ENCODE measurements at places on chromosomes 4 and X.

DNA sequence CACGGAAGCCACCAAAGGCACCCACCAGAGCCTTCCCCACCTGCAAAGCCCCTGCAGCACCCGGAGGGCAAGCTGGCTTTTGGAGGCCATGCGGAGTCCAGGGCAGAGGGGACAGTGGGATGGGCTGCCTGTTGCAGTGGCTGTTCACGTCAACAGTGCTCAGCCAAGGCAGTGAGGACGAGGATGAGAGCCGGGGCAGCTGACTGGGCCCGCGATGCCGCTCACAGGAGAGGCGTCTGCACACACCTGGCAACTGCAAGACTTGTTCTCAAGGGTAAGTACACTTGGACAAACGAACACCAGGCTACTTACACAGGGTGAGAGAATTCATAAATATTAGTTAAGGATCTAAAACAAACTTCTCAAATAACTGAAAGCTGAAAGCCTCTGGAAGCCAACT, 19.6 kb downstream of the FGFR3 start:
- no peak for DNase-seq

- DNase-seq = no peak
These were observed 7.8 kb upstream of the CNGA2 start for GRCh38 chrX:151726751-151727150.

GRCh38 chr4:1294891-1295290, 5.2 kb downstream of the MAEA start:
- DNase-seq = no peak

- no peak for DNase-seq
These were observed 7.6 kb downstream of the PLXNB3 start for GRCh38 chrX:153771415-153772315.

- DNase-seq = no peak
These were observed 133.7 kb upstream of the IL1RAPL2 start for GRCh38 chrX:104432321-104432720.

DNA sequence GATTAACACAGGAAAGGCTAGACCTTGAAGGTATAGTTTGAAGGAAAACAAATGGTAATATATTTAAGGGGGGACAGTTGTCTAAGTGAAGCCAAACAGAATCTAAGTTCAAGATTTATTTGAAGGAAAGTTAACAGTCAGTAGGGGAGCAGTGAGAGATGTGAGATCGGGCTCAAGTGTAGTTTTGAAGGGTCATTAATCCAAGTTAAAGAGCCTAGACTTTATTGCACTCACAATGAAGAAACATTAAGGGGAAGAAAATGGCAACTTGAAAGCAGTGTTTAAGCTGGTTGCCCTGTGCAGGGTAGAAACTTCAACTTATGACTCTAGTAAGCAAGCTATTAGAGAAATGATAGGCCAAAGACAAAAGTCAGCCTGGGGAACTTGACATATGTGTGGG, 1952.2 kb downstream of the PCDH7 start:
- DNase-seq = no peak

DNA sequence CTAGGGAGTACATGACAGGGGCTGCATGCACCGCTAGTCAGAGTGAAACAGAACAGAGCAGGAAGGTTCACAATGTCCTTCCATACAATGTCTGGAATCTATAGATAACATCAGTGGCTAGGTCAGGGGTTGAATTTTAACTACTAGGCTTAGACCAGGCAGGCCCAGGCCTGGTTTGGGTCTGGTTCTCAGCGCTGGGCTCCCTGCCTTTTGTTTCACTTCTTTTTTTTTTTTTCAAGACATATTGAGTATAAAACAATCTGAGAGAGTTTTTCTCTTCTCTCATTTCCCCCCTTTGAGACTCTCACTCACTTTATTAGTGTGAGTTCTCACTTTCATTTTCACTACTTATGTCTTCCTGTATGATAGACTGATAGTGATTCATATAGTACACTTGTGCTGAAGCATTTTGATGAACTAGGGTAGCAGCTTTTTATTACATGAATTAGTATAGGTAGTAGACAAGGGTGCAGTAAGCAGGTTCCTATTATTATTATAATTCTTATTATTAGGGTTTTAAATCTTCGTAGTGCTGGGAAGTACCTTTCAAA, 120.0 kb upstream of the ZDHHC15 start:
- no peak for DNase-seq

DNA sequence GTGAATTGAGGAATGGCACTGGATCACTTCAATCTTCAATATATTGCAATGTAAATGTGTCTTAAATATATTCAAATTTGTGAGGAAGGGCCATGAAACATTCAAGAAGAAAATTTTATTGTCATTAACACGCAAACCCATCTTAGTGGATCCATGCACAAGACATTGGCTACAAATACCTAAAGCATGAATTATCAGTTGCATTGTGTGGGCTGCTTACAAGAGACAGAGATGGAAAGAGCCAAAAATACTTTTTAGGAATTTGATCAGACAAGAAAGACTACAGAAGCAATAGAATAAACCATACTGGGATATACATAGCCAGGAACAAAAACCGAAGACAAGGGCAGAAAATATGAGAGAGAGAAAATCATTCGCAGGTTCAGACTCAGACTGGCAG, 616.2 kb upstream of the GRIA3 start:
- DNase-seq = no peak

DNA sequence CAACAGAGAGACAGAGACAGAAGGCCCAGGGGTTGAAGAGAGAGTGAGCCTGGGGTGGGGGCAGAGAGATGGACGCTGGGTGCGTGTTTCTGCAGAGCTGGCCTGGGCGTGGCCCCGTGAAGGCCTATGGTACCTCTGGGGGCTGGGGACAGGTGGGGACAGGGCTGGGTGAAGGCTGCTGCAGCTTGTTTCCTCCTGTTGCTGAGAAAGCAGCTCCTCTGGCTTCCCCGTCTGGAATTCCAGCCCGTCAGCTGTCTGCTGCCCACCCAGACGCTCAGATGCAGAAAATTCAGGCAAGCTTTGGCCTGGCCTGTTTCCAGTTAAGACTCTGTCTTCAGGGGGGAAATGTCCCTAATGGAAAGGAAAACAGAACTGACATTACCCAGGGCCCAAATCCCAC, 76.8 kb upstream of the PSAPL1 start:
- DNase-seq = no peak

DNA sequence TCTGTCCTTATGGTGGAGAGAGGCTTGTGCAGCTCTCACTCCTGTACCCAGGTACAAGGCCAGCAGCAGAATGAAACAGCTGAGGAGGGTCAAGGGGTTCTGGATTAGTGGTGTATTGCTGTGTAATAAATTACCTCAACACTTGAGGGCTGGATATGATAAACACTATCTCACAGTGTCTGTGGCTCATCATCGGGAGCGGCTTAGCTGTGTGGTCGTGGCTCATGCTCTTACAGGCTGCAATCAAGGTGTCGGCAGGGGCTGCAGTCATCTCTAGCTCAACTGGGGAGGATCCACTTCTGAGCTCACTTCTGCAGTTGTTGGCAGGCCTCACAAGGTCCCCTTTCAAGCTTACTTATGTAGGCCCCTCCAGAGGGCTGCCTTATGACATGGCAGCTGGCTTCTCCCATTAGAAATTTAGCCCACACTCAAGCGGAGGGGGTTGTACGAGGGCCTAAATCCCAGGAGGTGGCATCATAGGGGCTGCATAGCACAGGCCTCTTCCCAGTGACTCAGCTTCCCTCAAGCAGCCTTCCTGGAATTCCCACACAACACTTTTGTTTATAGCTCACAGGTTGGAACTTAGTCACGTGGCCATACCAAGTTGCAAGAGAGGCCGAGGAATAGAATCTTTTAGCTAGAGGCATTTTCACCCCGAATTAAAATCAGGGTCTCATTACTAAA, 148.2 kb upstream of the RPS6KA3 start:
- DNase-seq = no peak

GRCh38 chr4:83582289-83582785, 46.4 kb downstream of the GPAT3 start:
- DNase-seq = peak; percentile 27

GRCh38 chr4:139581096-139581495, 25.1 kb upstream of the SETD7 start:
- DNase-seq = no peak

- DNase-seq = no peak
These were observed 429.2 kb downstream of the GPAT3 start for GRCh38 chr4:83964996-83965541.

GRCh38 chr4:26372525-26373172, 51.8 kb downstream of the RBPJ start:
- DNase-seq = no peak

GRCh38 chr4:22339491-22339890, 176.4 kb downstream of the ADGRA3 start:
- no peak for DNase-seq

- DNase-seq = no peak
These were observed 346.1 kb downstream of the GBA3 start for GRCh38 chr4:23038626-23039491.

DNA sequence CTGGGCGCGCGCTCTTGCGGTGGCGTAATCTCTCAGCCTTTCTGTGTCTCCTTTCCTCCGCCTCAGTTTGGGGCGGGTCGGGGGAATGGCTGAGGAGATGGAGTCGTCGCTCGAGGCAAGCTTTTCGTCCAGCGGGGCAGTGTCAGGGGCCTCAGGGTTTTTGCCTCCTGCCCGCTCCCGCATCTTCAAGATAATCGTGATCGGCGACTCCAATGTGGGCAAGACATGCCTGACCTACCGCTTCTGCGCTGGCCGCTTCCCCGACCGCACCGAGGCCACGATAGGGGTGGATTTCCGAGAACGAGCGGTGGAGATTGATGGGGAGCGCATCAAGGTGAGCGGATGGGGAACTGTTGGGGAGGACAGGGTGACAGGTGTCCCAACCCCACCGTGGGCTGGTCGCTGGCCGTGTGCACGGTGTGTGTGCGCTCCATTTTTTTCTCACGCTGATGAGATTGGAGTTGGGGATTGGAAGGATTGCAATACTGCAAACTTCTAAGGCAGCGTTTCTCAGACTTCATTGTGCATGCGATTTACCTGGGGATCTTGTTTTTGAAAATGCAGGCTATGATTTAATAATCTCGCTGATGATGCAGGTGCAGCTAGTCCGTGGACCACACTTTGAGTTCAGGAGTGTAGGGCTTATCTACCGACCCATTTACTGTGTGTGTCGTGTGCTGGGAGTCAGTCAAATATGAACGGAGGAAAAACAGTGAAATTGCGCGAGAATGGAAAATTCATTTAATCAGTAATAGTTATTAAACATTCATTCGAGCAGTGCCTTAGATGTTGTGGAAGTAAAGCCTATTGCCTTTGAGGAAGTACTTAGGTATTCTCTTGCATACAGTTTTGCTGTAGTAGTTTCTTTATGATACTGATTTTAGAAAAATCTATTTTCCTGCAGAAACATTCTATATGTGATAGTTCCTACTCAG, at the start of gene RAB33B:
RAB33B (plus strand) TSS at position 11 of the 935 bp plus-strand sequence; CDS start at position 86, 75 bp downstream.
- no peak for DNase-seq

GRCh38 chrX:40582811-40583210, 2.0 kb downstream of the ATP6AP2 start:
- no peak for DNase-seq

DNA sequence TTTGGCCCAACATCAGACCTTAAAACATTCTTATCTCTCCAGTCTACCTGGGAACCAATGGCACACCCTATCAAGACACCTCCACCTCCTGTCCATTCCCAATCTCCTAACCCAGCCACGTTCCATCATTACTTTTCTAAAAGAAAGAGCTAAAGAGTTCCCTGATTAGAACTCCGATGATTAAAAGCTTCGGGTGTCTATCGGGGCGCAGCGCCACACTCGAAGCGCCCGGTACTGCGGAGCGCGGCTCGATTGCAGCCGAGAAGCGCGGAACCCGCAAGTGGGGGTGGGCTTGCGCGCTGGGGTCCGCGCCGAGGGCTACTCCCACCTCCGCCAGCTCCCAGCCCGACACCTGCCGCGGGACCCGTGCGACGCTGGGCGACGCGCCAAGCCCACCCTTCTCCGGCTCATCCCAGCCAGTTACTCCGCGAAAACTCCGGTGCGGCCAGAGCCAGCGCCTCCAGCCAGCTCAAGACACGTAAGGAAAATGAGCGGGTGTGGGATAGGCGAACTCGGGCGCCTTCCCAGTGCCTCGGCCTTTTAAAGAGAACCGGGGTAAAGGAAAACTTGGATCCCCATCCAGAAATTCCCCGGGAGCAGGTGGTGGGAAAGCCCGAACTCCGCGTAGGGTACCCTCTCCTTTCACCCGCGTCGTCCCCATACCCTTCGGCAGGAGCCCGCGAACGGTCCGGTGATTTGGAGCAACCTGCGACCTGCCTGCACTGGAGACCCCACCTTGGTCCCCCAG, 593 bp downstream of the NPY1R start:
- DNase-seq = no peak

GRCh38 chrX:12999422-12999821, 24.5 kb downstream of the TMSB4X start:
- no peak for DNase-seq

DNA sequence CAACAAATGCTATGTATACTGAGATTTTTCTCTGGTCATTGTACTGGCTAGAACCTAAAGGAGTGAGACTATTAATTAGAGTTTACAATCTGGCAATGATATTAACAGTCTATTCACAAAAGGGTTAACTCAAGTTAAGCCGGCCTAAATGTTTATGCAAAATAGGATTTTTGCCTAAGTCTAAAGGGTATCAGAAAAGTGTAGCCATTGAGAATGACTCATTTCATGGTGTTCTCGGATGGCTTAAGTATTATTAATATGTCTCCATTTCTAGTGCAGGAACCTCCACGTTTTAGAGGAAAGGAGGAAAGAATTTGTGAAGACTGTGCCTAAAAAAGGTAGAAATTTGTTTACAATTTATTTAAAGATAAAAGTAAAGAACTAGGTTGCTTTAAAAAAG, 29.8 kb downstream of the DYNLT3 start:
- no peak for DNase-seq

DNA sequence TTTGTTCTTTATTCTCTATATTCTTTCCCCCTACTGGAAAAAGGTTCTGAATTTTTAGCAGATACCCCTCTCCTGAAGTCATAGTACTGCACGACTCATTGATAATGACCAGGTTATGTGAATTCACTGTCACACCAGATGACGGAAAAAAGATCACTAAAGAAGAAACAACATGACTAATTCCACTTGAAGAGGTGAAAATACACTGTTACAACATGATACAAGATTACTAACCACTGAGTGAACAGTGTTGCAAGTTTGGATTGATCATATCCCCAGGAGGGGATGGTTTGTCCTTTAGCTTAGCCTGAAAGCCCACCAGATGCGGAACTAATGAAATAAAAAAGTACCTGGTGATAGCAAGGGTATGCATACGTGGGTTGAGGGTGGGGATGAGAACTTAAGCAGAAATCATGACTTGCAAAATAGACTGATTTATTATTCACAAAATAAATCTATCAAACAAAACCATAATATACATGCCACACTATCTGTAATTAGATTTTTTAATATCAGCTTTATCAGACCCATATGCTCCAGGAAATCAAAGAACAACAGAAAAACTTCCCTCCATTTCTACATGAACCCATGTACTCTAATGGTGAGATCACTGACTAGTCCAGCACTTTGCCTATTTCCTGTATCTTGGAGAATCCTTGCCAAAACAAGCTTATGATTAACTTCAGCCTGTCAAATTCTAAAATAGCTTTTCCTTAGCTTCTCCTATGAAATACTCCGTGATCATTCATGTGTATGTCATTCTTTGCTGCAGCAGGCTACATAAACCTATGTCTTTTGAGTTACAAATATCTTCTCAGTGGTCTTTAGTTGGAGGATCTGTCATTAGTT, 257.4 kb upstream of the AGA start:
- DNase-seq = no peak

GRCh38 chr4:28469886-28470285, 1609.2 kb downstream of the STIM2 start:
- DNase-seq = no peak

- no peak for DNase-seq
These were observed 3.1 kb downstream of the MTMR1 start for GRCh38 chrX:150696331-150696730.

Measured in GOT3 (cell line).